RWPE1 (cell line): ENCODE measurements at places on chromosomes 13 and 19.

DNA sequence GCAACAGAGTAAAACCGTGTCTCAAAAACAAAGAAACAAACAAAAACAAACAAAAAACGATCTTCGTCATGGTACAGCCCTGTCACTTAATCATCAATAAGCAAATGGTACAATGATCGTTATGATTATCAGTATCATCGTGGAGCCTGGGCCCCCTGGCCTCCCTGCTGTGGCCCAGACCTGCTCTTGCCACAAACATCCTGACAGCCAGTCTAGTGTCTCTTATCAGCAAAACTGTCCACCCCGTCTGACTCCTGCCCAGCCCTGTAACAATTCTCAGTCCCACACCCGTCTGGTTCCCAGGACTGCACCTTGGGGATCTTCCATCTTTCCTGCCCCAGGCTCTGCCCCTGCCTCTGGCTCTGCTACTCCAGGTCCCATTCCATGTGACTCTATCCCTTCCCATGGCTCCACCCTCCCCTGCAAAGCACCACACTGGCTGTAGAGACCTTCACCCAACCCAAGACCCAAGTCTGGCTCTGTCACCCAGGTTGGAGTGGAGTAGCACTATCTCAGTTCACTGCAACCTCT lies 5.7 kb downstream of the ZNF653 start:
- no peak for DNase-seq

- no peak for DNase-seq
Observed at GRCh38 chr19:46634656-46635218, 1.3 kb downstream of the GNG8 start.

DNA sequence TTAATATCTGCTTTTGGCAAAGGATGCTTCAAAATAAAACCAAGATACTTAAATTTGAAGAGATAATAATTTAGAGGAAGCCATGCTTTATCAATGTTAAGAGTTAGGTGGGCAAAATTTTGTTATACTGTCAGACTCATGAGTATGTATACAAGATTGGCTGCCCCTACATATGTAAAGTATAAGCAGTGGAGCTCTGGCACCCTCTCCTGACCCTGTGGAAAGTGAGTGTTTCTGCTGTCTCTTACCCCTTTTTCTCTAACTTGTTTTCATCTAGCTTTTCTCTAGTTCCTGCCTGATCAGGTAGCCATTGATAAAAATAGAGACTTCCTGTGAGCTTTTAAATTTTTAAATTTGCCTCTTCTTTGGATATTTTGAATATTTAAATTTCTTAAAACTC lies 710.9 kb upstream of the SPRY2 start:
- no peak for DNase-seq

DNA sequence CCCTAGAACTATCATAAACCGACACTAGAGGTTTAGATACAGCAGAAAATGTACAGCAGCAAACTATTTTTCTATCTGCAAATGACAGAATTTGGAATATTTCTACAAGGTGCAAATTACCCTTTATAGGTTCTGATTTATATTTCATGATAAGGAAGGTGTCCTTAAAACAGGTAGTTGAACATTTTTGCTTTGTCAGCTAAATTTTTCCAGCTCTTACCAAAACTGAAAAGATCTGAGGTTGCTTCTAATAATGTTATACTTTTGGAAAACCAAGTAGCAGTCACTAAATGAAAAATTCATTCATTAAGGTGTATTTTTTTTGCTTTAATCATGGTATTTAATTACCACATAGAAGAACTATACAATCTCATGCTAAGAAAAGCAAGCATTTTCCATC lies 9.0 kb downstream of the SHISA2 start:
- no peak for DNase-seq

- no peak for DNase-seq
Observed at GRCh38 chr19:7196763-7197118, 97.5 kb downstream of the INSR start.

- no peak for DNase-seq
Observed at GRCh38 chr19:41734156-41734555, 21.2 kb upstream of the CEACAM6 start.

GRCh38 chr13:93927431-93927830 lies 552.1 kb downstream of the DCT start:
- DNase-seq, result no peak

DNA sequence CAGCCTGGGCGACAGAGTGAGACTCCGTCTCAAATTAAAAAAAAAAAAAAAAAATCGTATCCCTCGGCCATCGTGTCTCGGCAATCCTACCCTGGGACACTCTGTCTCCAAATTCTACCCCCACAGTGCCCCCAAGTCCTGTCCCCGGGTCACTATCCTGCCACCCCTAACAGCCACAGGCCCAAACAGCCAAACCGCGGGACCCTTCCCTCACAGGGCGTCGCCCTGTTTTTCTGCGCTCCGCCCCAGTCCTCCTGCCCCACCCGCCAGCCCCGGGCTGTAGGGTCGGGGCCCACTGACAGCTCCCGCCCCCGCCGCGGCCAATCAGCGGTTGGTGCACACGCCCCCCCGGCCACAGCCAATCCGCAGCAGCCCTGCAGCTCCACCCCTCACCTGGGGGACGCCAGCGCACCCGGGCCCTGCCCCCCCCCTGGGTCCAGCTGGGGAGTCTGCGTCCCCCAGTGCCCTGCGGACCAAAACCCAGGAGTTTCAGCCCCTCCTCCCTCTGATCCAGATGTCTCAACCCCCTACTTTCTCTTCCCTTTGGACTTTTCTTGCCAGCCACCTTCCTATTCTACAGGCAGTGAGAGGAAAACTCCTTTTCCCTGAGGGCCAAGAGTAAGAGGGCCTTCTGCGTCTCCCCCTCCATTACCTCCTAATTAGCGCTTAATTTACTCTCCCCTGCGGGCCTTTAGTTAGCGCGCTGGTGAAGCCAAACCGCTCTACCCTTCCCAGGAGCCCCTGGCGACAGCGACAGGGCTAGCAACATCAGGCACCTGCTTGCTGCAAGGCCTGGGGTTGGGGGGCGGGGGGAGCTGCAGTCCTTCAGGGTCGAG lies 1.5 kb upstream of the BCAT2 start:
- peak; percentile 87 for DNase-seq

DNA sequence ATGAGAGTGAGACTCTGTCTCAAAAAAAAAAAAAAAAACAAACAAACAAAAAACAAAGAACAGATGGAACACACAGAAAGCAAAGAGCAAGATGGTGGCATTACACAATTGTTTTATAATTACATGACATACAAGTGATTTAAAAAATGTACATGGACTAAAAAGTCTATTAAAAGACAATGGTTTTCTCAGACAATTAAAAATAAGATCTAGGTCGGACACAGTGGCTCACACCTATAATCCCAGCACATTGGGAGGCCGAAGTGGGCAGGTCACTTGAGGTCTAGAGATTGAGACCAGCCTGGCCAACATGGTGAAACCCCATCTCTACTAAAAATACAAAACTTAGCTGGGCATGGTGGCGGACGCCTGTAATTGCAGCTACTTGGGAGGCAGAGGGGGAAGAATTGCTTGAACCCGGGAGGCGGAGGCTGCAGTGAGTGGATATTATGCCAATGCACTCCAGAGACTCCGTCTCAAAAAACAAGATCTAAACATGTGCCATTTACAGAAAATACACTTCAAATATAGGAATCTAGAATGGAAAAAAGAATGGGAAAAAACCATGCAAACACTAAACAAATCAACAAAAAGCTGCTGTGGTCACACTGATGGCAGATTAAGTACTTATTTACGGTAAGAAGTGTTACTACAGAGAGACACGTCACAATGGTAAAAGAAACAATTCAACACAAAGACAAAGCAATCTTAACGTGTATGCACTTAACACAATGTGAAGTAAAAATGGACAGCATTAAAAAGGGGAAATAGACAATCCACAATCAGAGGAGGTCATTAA lies 26.7 kb downstream of the MIER2 start:
- no peak for DNase-seq

DNA sequence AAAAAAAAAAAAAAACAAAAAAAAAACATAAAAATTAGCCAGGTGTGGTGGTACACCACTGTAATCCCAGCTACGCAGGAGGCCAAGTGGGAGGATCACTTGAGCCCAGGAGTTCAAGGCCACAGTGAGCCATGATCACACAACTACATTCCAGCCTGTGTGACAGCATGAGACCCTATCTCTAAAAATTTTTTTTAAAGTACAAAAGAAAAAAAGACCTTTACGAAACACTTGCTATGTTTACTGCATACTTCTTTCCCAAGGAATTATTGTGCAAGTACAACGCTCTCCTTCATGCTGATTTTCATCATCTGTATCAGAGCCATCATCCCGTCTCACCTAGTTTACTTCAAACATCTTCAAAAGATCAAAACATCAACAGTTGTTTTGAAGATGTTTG lies 28.6 kb upstream of the ZNF780A start:
- no peak for DNase-seq

DNA sequence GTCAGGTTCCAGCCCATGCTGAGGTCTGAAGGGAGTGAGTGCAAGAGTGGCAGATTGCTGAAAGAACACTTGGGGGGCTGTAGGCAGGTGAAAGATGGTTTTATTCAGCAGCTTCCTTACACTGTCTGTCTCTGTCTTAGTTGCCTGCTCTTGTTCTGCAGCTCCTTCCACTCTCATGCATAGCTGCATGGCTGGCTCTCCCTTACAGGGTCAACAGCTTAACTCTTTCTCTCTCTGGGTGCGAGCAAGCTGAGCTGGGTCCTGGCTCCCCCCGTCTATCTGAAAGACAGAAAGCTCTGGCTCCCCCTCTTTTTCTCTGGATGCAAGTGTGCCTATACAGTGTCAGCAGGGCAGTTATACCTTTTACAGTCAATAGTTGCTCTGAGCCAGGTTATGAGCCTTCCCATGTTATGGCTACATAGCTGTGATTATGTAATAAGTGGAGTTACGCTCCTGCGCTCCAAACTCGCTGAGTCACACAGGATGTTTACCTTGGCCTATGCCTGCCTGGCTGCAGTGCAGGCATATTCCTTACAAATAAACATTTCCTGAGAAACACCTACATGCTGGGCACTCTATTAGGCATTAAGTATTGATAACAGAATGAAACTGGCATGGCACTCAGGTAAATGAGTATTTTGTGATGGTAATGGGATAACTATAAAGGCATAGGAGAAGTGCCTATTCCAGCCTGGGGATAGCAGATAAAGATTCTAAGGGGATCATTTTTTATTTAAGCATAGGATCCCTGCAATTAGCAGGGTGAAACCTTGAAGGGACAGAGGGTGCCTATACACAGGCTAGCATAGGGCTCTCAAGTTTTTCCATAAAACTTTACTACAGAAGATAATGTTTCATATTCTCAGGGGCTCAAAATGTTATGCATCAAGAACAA lies 826.9 kb upstream of the PCDH9 start:
- peak; percentile 54 for DNase-seq

DNA sequence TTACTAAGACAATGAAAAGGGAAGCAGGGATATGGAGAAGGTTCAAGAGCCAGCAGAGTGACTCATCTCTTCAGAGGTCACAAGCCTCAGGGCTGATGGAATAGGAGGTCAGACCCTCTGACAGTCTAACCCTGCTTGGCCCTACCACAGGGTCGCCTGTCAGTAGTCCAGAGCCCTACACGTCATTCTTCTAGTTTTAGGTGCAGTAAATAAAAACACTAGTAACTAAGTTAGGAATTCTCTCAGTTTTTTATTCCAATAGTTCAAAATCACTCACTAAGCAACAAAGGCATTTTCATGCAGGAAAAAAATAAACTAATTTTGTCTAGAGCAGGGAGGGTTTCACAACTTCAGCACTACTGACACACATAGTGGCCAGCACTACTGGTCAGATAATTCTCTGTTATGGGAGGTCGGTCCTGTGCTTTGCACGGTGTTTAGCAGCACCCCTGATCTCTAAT lies 27.2 kb downstream of the FOXO1 start:
- no peak for DNase-seq

DNA sequence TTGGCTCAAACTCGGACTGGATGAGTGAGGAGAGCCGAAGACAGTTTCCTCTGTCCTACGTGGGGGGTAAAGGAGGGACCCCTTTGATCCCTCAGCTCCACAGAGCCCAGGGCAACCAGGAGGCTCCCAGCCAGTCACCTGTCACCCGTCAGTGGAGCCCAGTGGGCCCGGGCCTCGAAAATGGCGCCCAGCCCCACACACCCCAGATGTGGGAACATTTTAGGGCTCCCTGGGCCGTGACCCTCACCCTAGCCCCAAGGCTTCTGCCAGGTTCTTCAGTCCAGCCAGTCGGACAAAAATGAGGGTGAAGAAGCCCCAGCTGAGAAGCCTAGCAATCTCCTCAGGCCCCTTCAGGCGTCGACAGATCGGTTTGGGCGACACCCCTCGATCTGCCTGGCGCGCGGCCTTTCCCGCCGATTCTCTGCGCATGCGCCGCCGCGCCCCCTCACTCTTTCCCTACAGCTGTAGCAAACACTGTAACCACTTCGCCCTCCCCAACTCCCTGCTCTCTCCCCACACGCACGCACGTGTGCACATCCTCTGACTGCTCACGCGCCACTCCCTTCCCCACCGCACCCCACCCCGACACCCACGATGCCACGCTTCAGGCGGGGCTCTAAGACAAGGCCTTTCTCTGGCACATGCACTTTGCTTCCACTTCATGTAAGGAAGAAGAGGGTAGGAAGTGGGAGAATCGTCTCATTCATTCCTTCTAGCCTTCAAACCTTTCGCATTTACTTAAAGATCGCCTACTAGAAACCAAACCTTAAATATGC lies at the start of gene SLC6A16:
Gene SLC6A16, minus strand, starts transcription at position 391 of the 776 bp plus-strand sequence. CDS start 13,844 bp downstream, outside the sequence.
- no peak for DNase-seq

DNA sequence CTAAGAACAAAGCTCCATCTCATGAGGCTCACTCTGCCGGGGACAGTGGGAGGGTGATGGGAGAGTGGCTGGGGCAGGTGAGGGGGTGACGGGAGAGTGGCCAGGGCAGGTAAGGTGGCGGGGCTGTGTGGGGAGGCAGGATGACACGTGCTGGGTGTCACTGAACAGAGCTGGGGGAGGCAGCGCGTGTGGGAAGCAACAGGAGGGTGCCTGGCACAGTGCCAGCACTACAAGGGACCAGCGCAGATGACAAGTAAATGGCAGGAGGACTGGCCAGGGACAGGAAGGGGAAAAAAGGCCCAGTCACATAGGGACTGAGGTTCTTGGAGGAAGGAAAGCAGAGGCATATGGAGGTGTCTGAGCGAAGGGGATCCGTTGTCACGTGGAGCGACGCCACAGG lies 129.9 kb downstream of the RNF17 start:
- DNase-seq, result no peak

GRCh38 chr19:44648631-44649251 lies 5.0 kb downstream of the PVR start:
- no peak for DNase-seq

GRCh38 chr19:18855647-18856384 lies 24.1 kb downstream of the UPF1 start:
- no peak for DNase-seq
